ENCODE measurements at places on chromosomes 16 and 17.

DNA sequence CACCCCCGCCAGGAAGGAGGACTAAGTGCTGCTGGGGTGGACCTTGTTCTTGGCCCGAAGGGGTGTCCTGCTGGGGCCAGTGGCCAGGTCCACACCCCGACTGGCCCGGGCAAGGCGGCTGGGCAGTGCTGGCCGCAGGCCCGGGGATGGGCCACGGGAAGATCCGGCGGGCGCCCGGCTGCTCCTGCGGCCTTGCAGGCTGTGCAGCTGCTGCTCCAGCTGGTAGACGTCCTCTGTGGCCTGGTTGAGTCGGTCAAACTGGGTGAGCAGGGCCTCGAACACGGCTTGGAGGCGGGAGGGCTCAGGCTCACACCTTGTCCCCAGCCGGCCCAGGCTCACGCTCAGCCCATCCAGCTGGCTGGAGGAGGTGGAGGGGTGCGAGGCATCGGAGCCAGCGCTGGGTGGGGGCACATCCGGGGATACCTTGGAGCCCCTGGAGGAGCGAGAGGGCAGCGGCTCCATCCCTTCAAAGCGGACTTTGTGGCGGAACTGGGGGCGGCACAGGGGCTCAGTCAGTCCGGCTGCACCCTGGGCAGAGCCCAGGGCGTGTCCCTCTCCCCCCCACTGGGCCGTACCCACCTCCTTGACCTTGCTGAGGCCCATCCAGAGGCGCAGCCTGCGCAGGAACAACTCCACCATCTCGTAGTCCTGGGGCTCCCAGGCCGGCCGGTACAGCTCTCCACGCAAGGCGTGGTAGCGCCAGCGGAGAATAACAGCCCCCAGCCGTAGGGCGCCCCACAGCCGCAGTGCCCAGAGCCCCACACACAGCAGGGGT, 42.1 kb downstream of the TSC2 start:
- no peak for DNase-seq

DNA sequence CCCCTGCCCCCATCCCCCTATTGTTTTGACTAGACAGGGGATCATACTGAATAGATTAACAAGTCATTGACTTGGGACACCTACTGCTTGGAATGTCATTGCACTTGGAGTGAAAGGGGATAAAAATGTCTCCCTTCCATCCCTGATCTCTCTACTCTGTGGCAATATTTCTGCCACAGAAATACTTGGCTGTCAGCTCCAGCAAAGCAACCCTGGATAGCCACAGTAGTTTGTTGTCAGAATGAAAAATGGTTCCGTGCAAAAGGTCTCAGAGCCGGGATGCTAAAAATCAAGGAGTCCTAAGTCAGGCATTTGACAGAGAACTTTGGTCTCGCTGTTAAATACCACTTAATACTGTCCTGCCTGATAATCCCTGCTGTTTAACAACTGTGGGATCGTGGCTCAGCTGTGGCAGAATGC, 722.0 kb upstream of the SOX9 start:
- DNase-seq: no peak

DNA sequence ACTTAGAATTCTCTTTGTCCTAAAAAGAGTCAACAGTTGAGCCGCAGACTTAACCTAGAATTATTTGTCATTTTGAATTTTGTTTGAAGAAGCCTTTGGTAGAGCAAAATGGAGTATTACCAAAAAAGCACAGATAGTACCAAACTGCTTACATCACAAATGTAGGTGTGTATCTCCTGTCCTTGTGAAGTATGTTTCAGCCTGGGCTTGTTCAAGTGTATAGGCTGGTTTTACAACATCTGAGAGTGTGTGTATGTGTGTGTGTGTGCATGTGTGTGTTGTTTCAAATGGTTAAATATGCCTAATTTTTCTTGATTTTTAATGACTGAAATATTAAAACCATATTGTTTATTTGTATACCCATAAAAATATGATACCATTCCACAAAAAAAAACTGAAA, 188.7 kb upstream of the AXIN2 start:
- DNase-seq: no peak

GRCh38 chr17:29250666-29251065, 4.0 kb downstream of the CRYBA1 start:
- DNase-seq: no peak

DNA sequence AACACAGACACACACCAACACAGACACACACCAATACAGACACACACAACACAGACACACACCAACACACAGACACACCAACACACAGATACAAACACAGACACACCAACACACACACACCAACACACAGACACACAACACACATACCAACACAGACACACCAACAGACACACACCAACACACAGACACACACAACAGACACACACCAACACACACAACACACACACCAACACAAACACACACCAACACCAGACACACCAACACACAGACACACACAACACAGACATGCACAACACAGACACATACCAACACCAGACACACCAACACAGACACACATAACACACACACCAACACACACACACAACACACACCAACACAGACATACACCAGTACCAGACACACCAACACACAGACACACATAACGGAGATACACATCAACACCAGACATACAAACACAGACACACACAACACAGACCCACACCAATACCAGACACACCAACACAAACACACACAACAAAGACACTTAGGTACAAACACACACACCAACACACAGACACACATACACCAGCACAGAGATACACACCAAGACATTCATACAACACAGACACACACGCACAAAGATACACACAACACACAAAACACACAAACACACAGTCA, 2.2 kb downstream of the CDRT4 start:
- DNase-seq: no peak

DNA sequence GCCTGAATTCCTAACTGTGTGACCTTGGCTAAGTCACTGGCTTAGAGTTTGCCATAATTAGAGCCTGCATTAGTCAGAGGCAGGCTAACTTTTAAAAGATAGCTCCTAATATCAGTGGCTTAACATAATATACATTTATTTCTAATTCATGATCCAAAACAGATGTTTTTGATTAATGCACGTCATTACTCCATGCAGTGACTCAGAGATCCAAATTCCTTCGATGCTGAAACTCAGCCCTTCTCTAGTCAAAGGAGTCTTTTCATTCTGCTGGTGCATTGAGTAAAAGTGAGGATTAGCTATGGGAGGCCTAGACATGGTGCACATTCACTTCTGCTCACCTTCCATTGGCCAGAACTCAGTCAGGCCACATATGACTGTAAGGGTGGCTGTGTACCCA, 49.8 kb downstream of the IRX3 start:
- no peak for DNase-seq

DNA sequence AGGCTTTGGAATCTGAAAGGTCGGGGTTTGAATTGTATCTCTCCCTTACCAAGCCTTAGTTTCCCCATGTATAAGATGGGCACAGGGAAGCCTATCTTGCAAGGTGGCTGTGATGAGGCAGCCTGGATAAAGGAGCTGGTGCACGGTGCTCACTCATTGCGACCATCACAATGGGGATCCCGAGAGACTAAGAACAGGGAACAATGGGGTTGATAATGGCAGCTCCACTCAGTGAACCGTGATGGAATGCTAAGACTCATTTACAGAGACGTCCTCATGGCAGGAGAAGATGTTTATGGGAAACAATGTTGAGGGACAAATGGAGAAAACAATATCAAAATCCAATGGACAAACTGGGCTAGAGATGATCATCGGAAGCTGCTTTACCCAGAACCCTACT, 81.8 kb downstream of the SPACA3 start:
- no peak for DNase-seq

- DNase-seq: no peak
These were observed 1.5 kb upstream of the SPAG7 start for GRCh38 chr17:4969047-4969550.

DNA sequence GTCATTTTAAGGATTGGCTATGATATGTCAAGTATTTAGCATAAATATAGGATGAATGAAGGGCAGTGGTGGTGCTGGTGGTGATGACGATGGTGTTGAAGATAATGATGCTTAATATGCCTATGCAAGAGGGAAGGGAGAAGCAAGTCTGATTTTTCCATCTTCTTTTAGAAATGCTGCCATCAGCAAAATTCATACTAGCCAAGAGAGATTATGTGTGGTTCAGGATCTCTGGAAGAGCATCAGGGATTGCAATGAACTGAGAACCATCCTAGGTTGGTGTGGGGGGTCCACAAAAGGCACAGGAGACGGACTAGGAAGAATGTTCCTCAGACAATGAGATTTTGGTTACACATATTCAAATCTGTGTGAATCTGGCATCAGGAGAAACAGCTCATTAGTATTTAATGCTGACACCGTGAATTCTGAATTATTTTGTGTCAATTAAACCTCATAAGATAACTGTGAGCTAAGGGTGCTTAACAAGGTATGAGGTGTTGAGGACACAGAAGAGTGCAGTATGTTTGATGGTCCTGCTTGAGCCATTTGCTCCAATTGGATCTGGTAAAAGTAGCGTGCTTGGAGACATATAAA, 1120.8 kb upstream of the GOT2 start:
- DNase-seq: no peak

- DNase-seq: no peak
These were observed 7.6 kb downstream of the MRM1 start for GRCh38 chr17:36608794-36609497.

DNA sequence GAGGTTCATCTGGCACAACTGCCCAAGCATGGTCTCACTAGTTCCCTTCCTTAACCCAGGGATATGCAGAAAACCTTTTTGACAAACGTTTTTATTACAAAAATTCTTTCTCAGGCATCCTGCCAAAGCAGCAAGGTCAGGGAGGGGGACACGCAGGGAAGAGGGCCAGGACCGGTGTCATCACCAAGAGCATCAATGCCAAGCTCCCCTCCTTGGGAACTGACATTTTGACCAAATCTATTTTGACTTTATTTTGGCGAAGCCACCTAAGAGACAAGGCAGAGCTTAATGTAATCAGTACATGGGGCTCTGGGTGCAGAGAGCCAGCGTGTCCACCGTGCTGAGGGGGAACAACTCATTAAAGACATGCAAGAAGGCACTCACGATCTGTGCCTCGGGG, 265.2 kb downstream of the CBLN1 start:
- DNase-seq: no peak

DNA sequence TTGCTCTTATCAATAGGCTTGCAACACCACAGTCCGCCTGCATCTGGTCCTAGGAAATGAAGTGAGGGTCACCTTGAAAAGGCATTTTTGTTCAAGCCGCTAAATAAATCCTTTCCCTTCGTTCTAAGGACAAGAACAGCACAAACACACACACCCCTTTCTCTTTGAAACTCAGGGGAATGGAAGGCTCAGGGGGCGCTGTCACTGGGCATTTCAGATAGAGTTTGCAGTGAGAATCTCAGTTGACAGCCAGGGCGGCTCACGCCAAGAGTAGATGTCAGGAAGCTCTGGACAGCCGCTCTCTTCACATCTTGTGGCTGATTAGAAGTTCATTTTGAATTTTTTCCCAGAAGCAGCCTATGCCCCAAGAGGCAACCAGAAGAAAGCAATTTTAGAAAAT, 39.8 kb downstream of the ABAT start:
- no peak for DNase-seq

- no peak for DNase-seq
These were observed 54.6 kb upstream of the ENDOV start for GRCh38 chr17:80360396-80360795.

- DNase-seq: no peak
These were observed 14.7 kb downstream of the RABEP2 start for GRCh38 chr16:28910086-28911031.

GRCh38 chr16:65570261-65570660, 448.4 kb upstream of the CDH11 start:
- DNase-seq: no peak

GRCh38 chr16:10988164-10988803, 43.9 kb downstream of the CLEC16A start:
- no peak for DNase-seq

GRCh38 chr17:17001874-17002520, 30.1 kb upstream of the TNFRSF13B start:
- peak; percentile 63 for DNase-seq

DNA sequence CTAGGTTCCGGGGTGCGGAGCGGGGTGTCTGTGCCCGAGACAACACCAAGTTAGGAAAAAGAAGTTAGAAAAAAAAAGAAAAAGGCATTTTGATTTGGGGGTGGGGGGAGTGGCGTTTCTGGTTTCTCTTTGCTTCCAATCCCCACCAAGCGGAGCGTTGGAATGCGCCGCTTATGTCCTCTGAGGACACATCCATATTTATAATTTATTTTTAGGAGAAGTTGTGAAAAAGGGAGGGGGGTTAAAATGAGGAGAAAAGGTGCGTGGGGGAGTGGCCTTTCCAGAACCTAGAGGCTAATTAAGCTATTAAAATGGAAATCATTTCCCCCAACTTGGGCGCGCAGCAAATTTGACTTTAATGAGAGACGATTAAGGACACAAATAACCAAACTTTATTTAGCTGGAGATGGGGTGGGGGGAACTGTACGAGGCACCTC, 232.1 kb downstream of the MRTFB start:
- no peak for DNase-seq

DNA sequence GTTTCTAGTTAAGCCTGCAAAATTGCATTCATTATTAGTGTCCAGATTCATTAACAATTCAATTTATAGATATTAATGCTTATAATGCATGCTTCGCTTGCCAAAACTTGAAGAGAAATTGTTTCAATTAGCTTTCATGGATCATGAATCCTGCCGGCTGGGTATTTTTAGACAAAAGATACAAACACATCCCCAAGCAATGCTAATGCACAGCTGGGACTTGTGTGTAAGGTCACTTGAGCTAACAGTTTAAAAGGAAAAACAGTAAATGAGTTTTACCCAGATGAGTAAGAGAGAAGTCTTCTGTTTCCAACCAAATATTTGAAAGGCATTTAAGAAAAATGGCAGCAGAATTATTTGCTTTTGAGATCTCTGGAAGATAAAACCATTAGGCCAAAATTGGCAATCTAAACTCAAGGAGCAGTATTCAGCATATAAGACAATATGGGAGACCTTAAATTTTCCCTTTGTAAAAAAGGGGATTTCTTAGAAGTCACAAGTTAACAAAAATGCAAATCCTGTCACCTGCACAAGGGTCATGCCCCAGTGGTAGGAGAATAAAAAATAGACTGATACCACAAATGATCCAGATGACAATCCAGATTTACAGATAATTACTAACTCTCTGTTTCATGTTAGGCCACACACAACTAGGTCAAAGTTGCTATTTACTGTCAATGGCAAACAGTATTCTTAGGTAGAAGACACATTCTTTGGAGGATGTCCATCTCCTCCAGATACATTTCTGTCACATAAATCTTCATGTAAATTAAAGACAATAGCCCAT, 418.4 kb upstream of the PMFBP1 start:
- DNase-seq: no peak

GRCh38 chr17:9811537-9811936, 10.3 kb downstream of the GSG1L2 start:
- no peak for DNase-seq

All from activated naive CD8-positive, alpha-beta T cell treated with anti-CD3 and anti-CD28 coated beads, Interleukin-2, amount 50 U/mL, for 16 hours (primary cell).